ENCODE measurements at places on chromosomes 1 and 21.

- no peak for DNase-seq
Observed at GRCh38 chr1:160436966-160437365, 36.6 kb downstream of the VANGL2 start.

GRCh38 chr21:35504951-35505466, 455.9 kb upstream of the RUNX1 start:
- DNase-seq: no peak

DNA sequence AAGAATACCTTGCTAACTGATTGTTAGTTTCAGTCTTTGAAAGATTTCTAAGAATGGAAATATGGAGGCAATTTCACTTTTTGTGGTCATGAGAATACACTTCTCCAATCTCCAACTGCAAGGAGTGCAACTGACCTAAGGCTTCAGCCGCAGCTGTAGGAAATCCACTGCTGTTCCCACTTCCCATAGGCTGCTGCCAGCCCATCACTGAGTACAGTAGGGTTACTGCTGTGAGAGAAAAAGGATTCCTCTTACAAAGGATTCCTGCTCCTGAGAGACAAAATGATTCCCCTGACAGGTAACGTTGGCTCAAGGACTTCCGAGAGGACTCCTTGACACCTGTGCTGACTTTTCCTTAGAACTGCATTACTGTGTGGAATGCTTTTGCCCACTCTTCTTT, 87.4 kb downstream of the ADGRL4 start:
- DNase-seq: no peak

DNA sequence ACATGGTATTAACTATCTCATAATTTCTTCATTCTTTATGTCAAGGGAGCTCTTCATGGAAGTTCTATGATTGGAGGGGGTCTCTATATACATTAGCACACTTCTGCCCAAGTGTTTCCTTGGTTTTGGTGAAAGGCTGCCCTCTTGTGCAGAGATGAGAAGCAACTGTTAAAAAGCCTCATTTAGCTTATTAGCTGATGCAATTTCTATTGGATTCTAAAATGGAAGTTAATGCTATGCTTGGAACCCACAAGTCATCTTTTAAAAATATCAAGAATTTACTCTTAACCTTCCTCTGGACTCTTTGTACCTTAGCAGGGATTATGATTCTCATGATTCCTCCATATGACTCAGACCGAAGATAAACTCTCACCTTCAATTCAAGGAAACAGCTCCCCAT, 328.9 kb downstream of the PTBP2 start:
- no peak for DNase-seq

- no peak for DNase-seq
Observed at GRCh38 chr1:198132060-198132781, 24.6 kb upstream of the NEK7 start.

Measured in NCI-H1930 (cell line).